ENCODE measurements at places on chromosomes 5 and 9.

GRCh38 chr5:100690036-100690560, 154.9 kb downstream of the FAM174A start:
- DNase-seq, result no peak

GRCh38 chr9:109311286-109311685, 9.6 kb downstream of the EPB41L4B start:
- DNase-seq, result no peak

GRCh38 chr5:123358751-123359150, 64.5 kb downstream of the CEP120 start:
- no peak for DNase-seq

DNA sequence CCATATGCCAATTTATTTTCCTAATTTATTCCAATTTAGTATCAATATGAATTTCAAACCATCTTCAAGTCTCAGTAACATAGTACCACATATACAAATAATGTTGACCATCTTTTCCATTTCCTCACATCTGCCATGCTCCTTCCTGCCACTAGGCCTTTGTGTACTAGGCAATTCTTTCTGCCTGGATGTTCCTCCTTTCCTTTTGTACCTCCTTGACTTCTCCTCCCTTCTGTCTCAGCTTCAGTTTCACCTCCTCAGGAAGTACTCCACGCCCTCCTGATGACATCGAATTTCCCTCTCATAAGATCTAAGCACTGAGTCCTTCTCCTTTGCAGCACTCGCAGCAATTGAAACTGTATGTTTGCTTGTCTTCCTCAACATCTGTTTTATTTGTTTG, 53.9 kb downstream of the MEF2C start:
- DNase-seq, result no peak

- DNase-seq, result no peak
Measured at GRCh38 chr9:99561509-99561917, 260.2 kb upstream of the NR4A3 start.

- no peak for DNase-seq
Measured at GRCh38 chr5:166074582-166075481, 2216.6 kb upstream of the WWC1 start.

Measured in left hindlimb (tissue), 1 donor.